ENCODE measurements at places on chromosomes 5 and 9. TPM values are rescaled to one million over a fixed set of nuclear protein-coding genes. Genes with fewer than 3 reads are reported as not detected.

Gene SPINK4
- not detected for polyA plus RNA-seq

Gene MSMP
- 0.69 TPM for polyA plus RNA-seq

Gene HTR4
- polyA plus RNA-seq, result not detected

Gene IL3
- polyA plus RNA-seq, result not detected

Gene C1QTNF3
- not detected for polyA plus RNA-seq

Gene PSIP1
- polyA plus RNA-seq, result 136 TPM

Gene PCDHA1
- not detected for polyA plus RNA-seq

Gene PLCXD3
- polyA plus RNA-seq, result not detected

Gene LVRN
- polyA plus RNA-seq, result not detected

Gene SAXO1
- polyA plus RNA-seq, result not detected

Gene SPATA6L
- 0.50 TPM for polyA plus RNA-seq

Gene RASGEF1C
- polyA plus RNA-seq, result not detected

Gene C5orf52
- not detected for polyA plus RNA-seq

Gene ZNF879
- 4.1 TPM for polyA plus RNA-seq

Gene FABP6
- not detected for polyA plus RNA-seq

Gene P4HA2
- polyA plus RNA-seq, result not detected

Gene MTREX
- polyA plus RNA-seq, result 34.3 TPM

Gene NMUR2
- not detected for polyA plus RNA-seq

Gene TXNDC8
- polyA plus RNA-seq, result not detected

Gene ZDHHC11
- not detected for polyA plus RNA-seq

Gene PCDHGA8
- polyA plus RNA-seq, result 0.10 TPM

Gene CAMK4
- polyA plus RNA-seq, result 85.3 TPM

Gene OMD
- polyA plus RNA-seq, result not detected

Gene OTP
- not detected for polyA plus RNA-seq

Gene GABBR2
- not detected for polyA plus RNA-seq

Gene FOXD4L5
- polyA plus RNA-seq, result not detected

Gene PCDHGC4
- polyA plus RNA-seq, result not detected

Gene SLC46A2
- polyA plus RNA-seq, result not detected

Gene SLC6A19
- polyA plus RNA-seq, result not detected

Gene LCNL1
- not detected for polyA plus RNA-seq

Data from CD4-positive, CD25-positive, alpha-beta regulatory T cell (primary cell).